ENCODE measurements at places on chromosomes 12 and 14. TPM values are rescaled to one million over a fixed set of nuclear protein-coding genes. Genes with fewer than 3 reads are reported as not detected.

- no peak for DNase-seq
Observed at GRCh38 chr12:34406996-34407300, 384.7 kb downstream of the ALG10 start.

Gene CNTN1
- total RNA-seq = 4.7 TPM

- no peak for DNase-seq
Observed at GRCh38 chr12:110920324-110920910, at the start of gene MYL2. MYL2 (minus strand) TSS chr12:110920579; CDS start chr12:110920529, 50 bp downstream.

GRCh38 chr14:88955455-88955854, 131.0 kb downstream of the TTC8 start:
- DNase-seq = peak; percentile 17

DNA sequence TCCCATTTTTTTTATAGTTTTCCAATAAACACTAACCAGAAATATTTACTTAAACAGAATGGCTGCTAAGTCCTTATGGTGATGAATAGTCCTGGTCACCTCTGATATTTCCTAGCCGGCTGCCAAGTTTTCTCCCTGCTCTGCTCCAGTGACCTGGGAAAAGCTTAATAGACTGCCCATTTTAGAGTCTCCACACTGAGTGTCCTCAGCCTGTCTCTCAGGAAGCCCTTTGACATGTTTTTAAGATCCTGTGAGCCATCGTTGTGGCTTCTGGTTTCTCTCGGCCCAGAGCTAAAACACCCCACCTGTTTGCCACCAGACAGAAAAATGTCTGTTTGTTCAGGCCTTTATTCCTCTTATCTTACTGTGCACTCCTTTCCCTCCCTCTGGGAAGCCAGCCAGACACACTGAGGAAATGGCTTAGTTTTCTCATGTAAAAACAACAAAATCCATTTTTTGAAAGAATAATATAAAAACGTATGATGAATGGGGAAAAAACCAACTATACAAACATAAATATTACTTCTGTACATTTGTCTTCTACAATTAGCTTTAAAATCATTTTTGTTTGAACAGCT, 25.4 kb upstream of the ALDH2 start:
- DNase-seq = peak; percentile 63

Gene EPS8
- total RNA-seq = 6.0 TPM

DNA sequence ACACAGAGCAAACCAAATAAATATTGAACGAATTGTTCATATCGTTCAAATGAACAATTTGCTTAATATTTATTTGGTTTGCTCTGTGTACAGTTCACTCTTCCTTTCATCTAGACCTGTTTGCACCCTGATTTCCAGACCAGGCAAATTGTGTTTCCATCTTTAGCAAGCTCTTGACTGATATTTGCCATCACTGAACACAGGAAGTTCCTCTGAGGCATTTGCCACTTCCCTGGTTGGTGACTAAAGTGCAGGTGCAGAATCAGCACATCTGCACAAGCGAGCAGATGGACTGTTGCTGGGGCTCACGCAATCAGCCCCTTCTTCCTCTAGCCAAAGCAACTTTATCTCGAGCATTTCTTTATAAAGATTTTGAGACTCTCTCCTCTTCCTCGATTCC, 112.9 kb downstream of the DAAM1 start:
- DNase-seq = no peak

GRCh38 chr14:29668201-29668600, 259.4 kb downstream of the PRKD1 start:
- DNase-seq = no peak

Gene MFAP5
- not detected for total RNA-seq

DNA sequence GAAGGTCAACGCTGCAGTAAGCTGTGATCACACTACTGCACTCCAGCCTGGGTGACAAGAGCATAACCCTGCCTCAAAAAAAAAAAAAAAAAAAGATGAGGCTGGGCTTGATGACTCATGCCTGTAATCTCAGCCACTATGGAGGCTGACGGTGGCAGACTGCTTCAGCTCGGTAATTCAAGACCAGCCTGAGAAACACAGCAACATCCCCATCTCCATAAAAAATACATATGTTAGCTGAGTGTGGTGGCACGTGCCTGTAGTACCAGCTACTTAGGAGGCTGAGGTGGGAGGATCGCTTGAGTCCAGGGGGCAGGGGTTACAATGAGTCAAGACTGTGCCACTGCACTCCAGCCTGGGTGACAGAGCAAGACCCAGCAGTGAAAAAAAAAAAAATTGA, 50.4 kb downstream of the GXYLT1 start:
- DNase-seq = peak; percentile 70

DNA sequence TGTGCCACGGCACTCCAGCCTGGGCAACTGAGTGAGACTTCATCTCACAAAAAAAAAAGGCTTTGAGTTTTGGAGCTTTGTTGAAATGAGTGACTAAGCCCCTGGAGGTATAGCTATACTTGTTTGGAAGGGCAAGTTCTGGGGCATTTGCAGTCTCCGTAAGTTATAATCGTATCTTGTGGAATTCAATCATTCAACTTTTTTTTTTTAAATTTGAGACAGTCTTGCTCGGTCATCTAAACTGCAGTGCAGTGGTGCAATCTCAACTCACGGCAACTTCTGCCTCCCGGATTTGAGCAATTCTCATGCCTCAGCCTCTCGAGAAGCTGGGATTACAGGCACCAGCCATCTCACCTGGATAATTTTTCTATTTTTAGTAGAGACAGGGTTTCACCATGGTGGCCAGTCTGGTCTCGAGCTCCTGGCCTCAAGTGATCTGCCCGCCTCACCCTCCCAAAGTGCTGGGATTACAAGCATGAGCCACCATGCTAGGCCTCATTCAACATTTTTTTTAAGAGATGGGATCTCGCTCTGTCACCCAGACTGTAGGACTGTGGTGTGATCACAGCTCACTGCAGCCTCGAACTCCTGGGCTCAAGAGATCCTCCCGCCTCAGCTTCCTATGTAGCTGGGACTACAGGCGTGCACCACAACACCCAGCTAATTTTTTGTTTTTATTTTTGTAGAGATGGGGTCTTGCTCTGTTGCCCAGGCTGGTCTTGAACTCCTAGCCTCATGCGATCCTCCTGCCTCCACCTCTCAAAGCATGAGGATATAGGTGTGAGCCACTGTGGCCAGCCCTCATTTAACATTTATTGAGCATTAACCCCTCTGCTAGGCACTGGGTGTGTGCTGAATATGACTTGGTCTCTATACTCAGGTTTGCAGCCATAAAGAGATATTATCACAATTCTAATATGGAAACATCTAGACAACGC, 133.7 kb upstream of the MAP1LC3B2 start:
- DNase-seq = no peak

Gene FGD6
- 19.4 TPM for total RNA-seq

GRCh38 chr12:101877806-101878242, 444 bp downstream of the DRAM1 start:
- peak; percentile 1 for DNase-seq

Gene SMAGP
- total RNA-seq = 5.5 TPM

Gene KRR1
- total RNA-seq = 30.7 TPM

DNA sequence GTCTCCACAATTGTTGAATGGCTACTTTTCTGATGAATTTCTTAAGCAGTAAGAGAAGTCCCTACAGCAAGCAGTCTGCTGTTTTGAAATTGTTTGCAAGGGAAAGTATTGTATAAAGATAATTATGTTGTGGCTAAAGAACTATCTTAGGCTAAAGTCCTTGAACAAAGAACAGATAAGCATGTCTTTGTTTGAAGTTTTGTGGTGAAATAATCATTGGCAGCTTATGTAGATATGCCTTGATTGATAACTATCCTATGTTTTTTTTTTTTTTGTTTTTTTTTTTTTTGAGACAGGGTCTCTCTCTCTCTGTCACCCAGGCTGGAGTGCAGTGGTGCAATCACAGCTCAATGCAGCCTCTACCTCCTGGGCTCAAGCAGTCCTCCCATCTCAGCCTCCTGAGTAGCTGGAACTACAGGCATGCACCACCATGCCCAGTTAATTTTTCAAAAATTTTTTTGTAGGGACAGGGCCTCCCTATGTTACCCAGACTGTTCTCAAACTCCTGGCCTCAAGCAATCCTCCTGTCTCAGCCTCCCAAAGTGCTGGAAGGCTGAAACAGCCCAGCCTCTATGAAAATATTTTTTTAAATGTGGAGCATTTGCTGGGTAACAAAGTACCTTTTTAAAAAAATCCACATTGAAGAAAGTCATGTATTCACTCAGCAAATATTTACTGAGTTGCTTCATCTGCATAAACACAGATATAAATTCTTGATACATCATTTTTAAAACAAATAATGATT, 80.8 kb downstream of the LLPH start:
- no peak for DNase-seq

Gene GLS2
- 1.4 TPM for total RNA-seq

Gene SLC25A47
- not detected for total RNA-seq

DNA sequence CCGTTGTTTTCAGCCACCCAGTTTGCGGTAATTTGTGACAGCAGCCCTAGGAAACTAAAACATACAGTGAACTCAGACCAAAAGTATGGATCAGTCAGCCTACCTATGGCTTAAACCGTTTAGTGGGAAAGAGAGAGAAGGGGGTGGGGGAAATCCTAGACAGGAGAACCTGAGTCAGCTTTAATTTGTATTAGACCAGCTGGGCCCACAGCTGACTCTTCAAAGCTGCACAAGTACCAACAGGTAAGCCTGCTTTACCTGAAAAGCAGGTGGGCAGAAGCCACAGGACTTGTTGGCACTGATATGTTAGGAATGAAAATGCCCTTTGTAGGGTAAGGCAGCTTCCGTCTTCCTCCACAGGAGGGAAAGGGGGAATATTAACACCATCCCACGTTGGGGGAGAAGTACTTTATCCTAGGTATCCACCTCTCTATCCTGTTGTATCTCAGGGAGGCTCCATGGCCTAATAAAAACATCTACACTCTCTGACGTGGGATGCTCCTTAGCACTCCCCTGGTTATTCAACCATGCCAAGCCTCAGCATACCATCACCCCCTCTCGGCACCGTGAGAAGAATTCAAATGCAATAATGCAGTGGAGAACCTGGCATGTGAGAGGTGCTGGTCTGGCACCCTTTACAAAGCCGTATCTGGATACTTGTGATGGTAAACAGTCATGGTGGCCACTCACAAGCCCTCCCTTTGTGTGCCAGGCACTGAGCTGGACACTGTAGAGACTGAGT, 70.3 kb downstream of the STON2 start:
- no peak for DNase-seq

DNA sequence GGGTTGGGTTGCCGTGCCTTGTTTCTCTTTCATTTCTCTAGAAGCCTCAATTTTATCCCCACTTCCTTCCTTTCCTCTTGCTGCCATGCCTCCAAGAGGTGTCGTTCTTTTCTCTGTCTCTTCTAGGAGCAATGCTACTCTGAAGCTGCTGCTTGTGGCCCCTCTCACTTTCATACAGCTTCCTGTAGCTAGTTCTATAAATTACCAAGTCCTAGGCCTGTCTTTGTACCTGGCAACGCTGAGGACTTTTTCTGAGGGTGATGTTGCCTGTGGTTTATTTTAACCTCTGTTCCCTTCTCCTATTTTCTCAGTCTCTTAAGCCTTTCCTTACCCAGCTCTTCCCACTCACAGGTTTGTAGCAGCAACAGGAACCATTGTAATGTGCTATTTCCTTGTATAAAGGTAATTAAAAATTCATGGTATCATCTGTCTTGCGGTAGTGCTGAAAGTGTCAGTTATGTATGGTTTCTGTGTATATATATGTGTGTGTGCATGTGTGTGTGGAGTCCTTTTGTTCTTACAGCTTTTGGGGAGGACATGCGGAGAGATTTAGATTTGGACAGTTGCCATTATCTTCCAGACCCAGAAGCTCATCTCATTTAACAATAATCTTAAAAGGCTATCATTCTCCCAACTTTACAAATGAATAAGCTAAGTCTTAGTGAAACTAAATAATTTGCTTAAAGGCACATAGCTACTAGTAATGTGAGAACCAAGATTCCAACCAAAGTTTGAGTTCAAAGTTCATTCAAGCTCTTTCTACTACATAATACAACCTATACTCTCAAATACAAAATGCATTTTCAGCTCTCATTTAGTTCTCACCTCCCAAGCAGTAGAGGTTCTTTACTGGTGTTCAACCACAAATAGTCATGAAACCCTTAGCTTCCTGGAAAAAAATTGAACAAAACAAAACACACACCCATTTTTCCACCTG, 43.8 kb downstream of the DDHD1 start:
- no peak for DNase-seq

Gene PLD4
- 0.11 TPM for total RNA-seq

DNA sequence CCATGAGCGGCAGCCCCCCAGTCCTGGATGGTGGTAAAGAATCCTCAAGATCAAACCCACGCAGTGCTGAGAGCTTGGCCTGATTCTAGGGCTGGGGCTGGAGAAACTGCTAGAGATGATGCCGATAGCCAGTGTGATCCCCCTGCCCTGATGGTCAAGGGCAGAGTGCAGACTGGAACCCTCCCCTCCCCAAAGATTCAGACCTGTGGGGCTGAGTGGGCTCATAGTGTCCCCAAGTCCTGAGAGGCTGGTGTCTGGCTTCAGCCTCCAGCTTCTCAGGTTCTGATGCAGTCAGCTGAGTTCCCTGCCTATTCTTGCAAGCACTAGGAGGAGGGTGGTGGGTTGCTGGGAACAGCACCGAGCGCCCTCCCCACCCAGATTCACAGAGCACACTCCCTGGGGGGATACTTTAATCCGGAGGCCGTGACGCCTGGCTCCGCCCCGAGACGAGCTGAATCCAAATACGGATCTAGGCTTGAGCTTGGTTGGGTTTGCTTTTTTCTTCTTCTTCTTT, 11.9 kb downstream of the RHOF start:
- no peak for DNase-seq

DNA sequence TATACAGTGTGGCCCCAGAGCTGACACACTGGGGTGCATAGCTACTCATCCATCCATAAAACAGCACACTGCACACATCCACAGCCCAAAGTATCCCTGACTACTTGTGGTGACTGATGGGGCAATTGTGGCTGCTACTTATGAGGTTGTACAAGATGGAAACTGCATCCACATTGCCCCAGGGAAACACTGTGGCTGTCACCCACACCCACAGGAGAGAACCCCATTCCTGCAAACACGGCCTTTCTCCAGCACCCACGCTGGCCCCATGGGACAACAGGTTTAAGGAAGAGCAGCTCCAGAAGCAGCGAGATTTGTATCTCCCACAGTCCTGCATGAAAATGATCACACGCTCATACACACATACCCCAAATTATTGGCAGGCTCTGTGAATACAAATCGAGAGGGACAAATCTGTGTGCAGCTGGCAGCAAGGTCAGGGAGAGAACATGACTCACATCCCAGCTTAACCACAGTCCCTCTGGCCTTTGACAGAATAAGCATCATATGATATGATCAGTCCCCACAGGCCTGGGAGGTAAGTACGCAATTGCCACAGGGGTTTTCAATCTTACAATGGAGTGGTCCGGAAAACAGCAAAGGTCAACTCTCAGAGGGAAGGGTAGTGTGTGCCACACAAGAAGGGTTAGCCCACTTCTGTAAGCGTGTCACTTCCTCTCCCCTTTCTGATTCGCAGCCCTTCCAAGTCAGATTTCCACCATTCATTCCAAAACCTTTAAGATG, 61.9 kb downstream of the ESR2 start:
- DNase-seq = peak; percentile 82

Measured in cardiac muscle cell (in vitro differentiated cells and primary cell).